ENCODE measurements at places on chromosomes 3 and 15.

- no peak for DNase-seq
Observed at GRCh38 chr3:180749322-180749721, 70.0 kb upstream of the CCDC39 start.

DNA sequence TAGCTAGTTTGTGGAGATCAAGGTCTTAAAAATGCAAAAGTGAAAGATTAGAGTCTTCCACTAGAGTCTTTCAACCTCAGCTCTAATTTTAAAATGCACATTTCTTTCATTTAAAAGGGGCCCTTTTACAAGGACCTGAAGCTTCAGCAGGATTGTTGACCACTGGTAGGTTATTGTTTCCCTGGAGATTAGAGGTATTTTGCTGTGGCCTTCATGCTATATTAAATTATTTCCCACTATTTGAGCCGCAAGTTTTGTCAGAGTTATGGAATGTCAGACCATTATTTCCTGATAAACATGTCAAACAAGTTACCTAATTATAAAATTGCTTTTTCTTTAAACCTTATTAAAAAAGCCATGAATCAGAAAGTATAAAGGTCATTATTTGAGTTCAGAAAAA, 103.1 kb upstream of the CCNL1 start:
- no peak for DNase-seq

DNA sequence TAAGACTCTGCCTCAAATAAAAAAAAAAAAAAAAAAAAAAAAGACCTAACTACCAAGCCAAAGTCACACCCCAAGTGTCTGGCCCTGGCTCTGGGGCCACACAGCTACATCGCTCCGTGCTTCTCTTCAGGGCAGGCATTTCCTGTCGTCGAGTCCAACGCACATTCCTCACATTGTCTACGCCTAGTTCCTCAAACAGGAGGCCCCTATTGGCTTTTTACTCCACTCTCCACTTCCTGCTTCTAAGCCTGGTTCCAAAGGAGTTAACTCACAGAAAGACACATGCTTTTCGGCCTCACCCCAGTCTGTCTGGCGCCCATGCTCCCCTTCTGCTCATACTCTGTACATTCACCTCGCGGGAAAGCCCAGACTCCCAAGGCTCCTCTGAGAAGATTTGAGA, 28.8 kb downstream of the KNG1 start:
- DNase-seq, result no peak

GRCh38 chr3:169759256-169759655, 5.6 kb downstream of the TERC start:
- DNase-seq, result no peak

- no peak for DNase-seq
Observed at GRCh38 chr3:194983121-194983520, 287.8 kb downstream of the XXYLT1 start.

DNA sequence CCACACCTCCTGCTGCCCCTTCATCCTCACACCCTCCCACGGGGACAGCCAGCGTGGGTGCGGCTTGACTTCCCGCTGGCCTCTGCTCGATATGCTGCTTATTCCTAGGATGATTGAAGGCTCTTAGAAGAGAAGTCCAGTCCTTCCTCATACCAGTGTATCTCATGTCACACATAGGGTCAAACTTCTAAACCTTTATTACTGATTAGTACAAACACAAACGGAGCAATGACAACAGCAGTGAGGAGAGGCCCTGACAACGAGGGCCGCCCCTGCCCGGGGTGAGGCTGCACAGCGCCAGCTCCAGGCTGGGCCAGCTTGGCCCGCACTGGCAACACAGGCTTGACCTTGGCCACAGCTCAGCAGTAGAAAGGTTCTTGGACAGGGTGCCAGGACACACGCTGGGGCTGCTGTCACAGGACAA, 3.7 kb downstream of the CIB1 start:
- no peak for DNase-seq

DNA sequence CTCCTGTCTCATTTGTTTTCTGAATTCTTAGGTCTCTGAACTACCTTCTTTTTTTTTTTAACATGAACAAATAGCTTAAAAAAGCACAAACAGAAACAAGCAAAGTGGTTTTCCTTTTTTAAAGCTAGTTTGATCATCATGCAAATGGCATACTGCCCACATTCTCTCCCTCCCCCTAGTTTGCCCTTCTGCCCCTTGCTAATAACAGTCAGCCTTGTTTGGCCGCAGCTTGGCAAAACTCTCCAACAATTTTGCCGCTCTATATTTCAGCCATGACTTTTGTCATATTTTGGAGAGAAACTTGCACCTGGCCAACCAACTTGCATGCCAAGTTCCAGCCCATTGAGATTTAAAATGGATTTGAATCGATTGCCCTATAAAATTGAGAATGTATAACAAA, 666.0 kb upstream of the NR2F2 start:
- no peak for DNase-seq

DNA sequence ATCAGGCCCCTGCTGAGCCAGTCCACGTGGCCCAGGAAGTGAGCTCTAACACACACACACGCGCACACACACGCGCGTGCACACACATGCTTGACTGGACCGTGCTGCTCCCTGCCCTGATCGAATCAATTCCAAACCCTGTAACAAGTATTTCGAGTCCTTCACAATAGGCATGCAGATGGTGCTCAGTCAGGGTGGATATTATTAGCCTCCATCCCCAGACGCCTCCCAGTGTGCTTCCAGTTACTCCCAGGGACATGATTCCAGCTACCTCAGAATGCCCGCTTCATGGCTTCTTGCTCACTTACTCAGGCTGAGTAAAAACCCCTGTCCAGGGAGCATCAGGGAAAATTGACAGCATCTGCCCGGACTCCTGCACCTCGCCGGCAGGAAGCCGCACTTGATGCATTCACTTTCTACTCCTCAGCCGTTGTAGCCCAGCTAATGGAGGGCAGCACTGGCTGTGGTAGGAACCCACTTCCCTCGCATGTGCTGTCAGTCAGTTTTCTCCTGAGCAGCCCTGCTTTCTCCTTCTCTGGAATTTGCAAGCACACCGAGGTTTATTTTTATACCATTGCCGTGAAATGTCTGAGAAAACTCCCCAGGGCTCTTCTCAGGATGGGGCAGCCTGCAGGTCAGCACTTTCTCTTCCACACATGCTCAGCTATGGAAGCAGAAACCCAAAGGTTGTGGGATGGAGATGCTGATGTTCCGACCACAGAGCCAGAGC, 126.1 kb upstream of the ABHD17C start:
- DNase-seq, result no peak

GRCh38 chr3:192844836-192845525, 72.7 kb downstream of the MB21D2 start:
- no peak for DNase-seq

- DNase-seq, result no peak
Observed at GRCh38 chr15:89616228-89616627, 39.0 kb downstream of the KIF7 start.

DNA sequence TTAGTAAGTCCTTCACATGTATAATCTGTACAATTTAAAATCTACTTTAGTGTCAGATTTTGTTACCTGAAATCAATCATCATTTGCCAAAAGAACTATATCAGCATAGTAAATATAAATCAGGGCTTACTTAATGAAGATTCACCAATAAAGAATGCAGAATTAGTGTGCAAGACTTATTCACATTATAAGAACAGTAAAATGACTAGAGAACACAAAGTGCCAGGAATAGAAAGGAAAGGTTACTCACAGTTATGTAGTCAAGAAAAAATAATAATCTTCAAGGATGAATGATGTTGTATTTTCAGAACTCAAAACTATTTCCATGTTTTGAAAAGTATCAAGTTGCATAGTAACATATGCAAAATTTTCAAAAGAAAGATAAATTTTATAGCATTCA, 891.9 kb downstream of the ROBO1 start:
- no peak for DNase-seq

DNA sequence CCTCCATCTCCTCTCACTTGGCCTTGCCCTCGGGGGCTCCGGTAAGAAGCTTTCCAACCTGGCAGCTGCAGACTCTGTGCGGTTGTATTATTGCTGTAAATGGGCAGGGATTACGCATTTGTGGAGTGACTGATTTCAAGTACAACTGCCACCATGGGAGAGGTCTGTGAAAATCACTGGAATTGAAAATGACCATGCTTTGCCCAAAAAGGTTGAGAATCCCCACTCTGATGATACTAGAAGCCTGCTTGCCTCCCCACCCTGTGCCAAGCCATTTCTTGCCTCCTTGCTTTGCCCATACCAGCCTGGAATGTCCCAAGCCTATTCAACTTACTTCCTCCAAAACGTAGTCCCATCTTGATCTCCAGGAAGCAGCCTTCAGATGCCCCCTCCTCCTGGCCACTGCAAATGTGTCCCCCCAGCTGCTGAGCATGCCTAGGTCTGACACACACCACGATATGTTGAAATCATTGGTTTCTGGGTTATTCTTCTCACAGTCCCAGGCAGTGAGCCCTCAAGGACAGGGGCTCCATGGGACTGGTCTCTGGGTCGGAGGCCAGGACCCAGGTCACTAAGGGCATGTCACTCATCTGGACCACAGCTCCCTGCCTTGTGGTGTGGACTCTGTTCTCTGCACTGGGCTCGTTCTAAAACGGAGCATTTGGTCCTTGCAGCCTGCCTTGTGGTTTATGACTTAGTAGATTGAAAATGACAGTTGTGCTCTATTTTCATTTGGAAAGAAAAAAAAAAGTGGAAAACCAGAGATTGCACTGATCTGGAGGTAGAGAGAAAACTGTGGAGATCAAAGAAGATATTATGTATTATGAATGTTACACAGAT, 42.9 kb downstream of the SMAD3 start:
- DNase-seq, result no peak

- DNase-seq, result no peak
Observed at GRCh38 chr3:170211668-170212067, 10.6 kb upstream of the PRKCI start.

DNA sequence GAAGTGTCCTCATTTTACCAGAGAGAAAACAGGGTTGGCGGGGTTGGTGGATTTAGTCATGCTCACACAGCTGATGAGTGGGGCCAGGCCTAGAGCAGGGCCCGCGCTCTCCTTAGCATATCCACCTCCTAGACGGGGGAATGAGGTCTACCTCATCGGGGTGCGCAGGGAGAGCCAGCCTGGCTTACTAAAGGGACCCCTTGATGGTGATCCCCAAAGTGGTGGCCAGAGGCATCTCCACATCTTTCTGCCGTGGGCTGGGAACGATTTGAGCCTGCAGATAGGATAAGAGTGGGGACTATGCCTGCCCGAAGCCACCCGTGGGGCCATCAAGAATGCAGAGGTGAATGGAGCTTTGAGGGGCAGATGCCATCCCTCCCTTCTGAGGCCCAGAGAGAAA, 69.4 kb downstream of the UMPS start:
- DNase-seq, result no peak

- no peak for DNase-seq
Observed at GRCh38 chr15:81604713-81605112, 230.7 kb upstream of the TMC3 start.

- no peak for DNase-seq
Observed at GRCh38 chr3:83941990-83942745, 1016.6 kb upstream of the CADM2 start.

DNA sequence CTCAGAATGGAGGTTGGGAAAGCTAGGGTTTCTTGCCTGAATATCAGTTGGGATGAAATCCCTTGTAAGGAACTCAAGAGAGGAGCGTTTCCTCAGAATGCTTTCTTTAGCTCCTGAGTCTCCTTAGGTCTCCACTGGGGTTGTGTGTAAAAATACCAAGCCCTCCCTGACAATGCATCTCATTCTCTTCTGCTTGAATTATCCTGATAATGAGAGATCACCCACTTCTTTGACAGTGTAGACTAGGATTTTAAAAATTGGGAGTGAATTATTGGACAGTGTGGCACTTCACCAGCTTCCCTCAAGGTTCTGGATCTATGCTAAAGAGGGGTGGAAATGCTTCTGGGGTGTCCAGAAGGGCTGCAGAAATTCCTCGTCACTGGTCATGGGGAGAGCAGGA, 41.8 kb upstream of the POLG start:
- no peak for DNase-seq

Measured in stimulated activated CD4-positive, alpha-beta T cell treated with anti-CD3 and anti-CD28 coated beads, TNF-alpha, amount 100 ng/mL, for 24 hours (primary cell).